ENCODE measurements at places on chromosomes 7 and 10.

- DNase-seq, result no peak
Observed at GRCh38 chr7:128459394-128459878, 3.8 kb downstream of the HILPDA start.

- no peak for DNase-seq
Observed at GRCh38 chr10:120746001-120746777, 105.0 kb upstream of the WDR11 start.

DNA sequence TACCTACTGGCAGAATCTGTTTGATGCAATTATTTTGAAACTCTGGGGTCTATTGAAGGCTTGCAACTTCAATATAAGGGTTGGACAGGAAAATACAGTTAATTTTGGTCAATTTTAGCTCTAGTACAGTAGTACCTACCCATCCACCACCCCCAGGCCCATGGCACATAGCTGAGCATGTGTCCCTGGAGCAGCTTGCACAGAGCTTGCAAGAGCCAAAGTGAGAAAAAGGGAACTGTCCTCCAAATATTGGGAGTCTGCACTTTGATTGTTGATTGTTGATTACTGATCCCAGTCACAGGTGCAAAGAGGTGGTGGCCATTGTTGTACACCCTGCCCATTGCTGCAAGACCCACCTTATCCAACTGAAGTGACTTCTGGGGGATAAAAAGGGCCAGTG, 52.8 kb downstream of the DDC start:
- DNase-seq, result no peak

DNA sequence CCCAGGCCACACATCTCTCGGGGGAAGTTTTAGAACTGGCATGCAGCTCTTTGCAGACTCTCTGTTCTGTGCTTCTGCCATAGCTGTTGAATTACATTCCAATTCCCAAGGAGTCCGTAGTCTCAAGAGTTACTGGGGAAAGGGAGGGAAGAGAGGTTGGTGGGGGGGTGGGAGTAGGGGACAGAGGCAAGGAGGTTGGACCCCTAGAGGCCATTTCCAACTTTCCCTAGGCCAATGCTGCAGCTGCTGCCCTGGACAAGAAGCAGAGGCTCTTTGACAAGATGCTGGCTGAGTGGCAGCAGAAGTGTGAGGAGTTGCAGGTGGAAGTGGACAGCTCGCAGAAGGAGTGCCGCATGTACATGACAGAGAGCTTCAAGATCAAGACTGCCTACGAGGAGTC, 23.8 kb downstream of the MYH16 start:
- no peak for DNase-seq

GRCh38 chr10:101072923-101073322, 11.1 kb downstream of the KAZALD1 start:
- DNase-seq, result no peak

- DNase-seq, result no peak
Observed at GRCh38 chr10:133273534-133274143, 3.0 kb downstream of the ADAM8 start.

DNA sequence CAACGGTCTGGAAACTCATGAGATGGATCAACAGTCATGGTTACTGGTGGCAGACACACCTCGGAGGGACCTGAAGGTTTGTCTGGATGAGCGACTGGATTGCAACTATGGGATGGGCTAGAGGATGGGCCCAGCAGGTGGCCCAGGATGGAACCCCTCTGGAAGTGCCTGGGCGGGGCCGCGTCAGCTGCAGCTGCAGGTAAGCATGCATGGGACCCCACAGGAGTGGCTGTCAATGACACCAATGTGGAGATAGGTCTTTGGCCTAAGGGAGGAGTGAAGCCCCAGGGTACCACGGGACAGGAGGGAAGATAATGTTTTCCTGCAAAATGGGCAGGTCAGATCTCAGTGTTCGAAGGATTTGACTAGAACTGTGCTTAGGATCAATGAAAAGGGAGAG, 103.4 kb downstream of the LANCL2 start:
- no peak for DNase-seq

GRCh38 chr7:111486472-111487142, 75.7 kb downstream of the IMMP2L start:
- peak; percentile 32 for DNase-seq

GRCh38 chr10:43218206-43218950, 48.5 kb downstream of the RASGEF1A start:
- DNase-seq, result no peak

DNA sequence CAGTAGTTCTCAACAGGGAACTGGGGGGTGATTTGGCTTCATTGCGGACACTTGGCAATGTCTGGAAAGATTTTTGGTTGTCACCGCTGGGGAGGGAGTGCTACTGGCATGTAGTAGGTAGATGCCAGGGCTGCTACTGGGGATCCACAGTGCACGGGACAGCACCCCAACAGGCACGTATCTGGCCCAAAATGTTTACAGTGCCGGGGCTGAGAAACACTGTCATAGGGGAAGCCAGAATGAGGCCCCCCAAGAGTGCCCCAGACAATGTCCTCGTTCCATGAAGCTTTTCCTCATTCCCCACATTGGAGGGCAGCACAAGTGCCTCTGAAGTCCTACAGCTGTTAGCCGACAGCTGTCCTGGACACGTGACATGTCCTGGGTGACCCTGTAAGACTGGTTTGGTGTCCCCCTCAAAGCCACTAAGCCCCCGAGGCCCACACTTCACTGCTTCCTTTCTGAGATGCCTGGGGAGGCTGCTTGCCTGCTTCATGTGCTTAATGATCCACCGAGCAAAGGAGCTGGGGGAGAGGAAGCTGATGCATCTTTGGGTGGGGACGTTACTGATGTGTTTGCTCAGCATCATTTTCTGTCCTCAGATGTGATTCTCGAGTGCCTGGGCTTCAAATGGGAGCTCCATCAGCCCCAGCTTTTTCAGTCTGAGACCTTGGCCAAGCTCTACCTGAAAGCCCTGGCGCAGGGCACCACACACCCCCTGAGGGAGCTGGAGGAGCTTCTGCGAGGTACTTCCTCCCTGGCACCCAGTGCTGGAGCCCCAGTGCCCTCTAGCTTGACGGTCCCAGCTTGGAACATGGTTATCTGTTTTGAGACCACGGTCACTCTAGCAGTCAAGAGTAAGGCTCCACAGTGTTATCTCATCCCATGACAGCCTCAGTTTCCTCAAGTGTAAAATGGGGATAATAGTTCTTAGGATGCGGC, 14.7 kb downstream of the BTBD16 start:
- no peak for DNase-seq

DNA sequence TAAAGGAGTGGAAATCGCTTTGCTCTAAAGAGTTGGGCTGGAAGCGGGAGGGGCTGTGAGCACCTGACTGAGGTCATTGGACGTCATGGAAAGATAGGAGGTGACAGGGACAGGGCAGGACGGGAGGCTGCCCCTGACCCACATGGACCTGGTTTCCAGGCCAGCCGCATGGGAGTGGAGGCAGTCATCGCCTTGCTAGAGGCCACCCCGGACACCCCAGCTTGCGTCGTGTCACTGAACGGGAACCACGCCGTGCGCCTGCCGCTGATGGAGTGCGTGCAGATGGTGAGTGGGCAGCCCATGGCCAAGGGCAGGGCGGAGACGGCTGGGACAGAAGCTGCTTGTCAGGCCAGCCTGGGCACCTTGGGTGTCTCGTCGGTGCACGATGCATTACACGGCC, 41.8 kb downstream of the PFKP start:
- no peak for DNase-seq

GRCh38 chr10:122152544-122152943, 118.6 kb upstream of the BTBD16 start:
- no peak for DNase-seq
